Fibroblast of lung (primary cell): ENCODE measurements at places on chromosomes 16 and 17.

DNA sequence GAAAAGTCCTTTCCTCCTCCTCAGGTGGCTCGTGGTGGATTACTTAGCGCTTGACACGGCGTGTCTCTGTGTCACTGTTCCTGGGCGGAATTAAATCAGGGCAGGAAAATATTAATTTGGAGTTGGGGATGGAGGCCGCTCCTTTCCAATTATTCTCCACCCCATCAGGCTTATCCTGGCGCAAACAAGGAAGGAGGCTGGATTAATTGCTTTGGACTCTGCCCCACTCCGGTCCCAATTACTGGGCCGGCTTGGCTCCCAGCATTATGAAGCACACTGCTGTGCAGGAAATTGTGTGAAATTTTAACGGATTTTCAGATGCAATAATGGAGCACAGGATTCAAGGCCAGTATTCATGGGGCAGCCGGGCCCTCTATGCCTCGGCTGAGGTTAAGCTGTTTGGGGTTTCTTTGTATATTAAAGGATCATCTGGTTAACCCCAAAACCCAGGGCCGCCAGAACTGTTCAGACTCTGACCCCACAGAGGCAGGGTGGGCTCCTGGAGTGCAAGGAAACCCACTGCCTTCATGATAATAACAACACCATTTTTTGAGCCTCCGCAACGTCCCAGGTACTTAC, 87.8 kb downstream of the MRM1 start:
- H3K27ac ChIP-seq, result no peak overlapping the region
- no peak overlapping the region for H3K4me3 ChIP-seq
- H3K36me3 ChIP-seq, result no peaks in the 10 kb centered on the region
- H3K27me3 ChIP-seq, result peaks cover 3% of the 10 kb centered on the region

DNA sequence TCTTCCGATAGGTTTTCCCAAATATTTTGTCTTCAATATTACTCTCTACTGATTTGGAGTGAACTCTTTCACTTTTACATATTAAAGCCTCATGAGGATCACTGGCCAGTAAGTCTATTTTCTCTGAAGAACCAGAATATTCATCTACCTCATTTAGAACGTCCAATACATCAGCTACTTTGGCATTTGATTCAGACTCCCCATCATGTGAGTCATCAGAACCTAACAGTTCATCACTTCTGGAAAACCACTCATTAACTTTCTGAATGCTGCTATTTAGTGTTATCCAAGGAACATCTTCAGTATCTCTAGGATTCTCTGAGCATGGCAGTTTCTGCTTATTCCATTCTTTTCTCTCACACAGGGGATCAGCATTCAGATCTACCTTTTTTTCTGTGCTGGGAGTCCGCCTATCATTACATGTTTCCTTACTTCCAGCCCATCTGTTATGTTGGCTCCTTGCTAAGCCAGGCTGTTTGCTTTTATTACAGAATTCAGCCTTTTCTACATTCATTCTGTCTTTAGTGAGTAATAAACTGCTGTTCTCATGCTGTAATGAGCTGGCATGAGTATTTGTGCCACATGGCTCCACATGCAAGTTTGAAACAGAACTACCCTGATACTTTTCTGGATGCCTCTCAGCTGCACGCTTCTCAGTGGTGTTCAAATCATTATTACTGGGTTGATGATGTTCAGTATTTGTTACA, 30.9 kb downstream of the BRCA1 start:
- peak overlapping the region; percentile 18 for H3K27ac ChIP-seq
- H3K36me3 ChIP-seq, result peaks cover 3% of the 10 kb centered on the region
- no peak overlapping the region for H3K4me3 ChIP-seq
- peak; percentile 36 for DNase-seq

GRCh38 chr16:9840761-9841665, 341.2 kb downstream of the GRIN2A start:
- H3K27me3 ChIP-seq, result no peaks in the 10 kb centered on the region
- H3K4me3 ChIP-seq, result no peak overlapping the region
- peak; percentile 34 for DNase-seq
- peaks cover 15% of the 10 kb centered on the region for H3K4me1 ChIP-seq

GRCh38 chr17:57902800-57903759, 52.1 kb downstream of the CUEDC1 start:
- H3K4me3 ChIP-seq, result no peak overlapping the region
- peak overlapping the region; percentile 65 for H3K27ac ChIP-seq
- no peaks in the 10 kb centered on the region for H3K36me3 ChIP-seq
- no peaks in the 10 kb centered on the region for H3K27me3 ChIP-seq

- peak overlapping the region; percentile 63 for H3K4me3 ChIP-seq
- H3K27ac ChIP-seq, result no peak overlapping the region
- H3K27me3 ChIP-seq, result no peaks in the 10 kb centered on the region
These were observed 2.3 kb downstream of the BAIAP2 start for GRCh38 chr17:81037026-81037797.

GRCh38 chr16:88195269-88195705, 187.5 kb upstream of the ZNF469 start:
- no peak overlapping the region for H3K4me3 ChIP-seq
- peaks cover 2% of the 10 kb centered on the region for H3K4me1 ChIP-seq
- no peak for DNase-seq
- no peaks in the 10 kb centered on the region for H3K27me3 ChIP-seq
- no peaks in the 10 kb centered on the region for H3K36me3 ChIP-seq

DNA sequence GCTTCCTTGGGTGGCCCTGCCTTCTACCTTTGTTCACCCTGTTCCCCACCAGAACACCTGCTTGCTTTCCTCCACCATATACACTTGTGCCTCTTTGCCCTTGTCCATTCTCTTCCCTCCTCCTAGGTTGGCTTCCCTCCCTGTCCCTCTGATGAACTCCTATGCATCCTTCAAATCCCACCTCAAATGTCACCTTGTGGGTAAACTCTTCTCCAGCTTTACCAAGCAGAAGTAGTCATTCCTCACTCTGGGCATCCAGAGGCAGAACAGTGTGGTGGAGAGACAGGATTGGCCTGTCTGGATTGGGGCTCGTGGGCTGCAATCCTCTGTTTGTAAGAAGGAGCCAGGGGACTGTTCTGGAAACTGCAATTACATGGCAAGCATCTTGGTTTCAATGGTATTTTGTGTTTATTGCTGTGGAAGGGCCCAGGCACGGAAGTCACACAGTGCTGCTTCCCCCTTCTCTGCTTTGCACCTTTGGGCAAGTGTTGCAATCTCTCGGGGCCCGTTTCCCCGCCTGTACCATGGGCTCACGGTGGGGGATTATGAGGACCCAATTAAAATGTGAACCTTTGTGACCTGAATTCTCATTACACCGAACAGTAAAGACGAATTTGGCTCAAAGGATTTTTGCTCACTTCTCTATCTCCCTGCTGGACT, 21.9 kb upstream of the NXPH3 start:
- H3K27me3 ChIP-seq, result peaks cover 2% of the 10 kb centered on the region
- no peaks in the 10 kb centered on the region for H3K36me3 ChIP-seq
- H3K4me1 ChIP-seq, result no peaks in the 10 kb centered on the region
- H3K27ac ChIP-seq, result no peak overlapping the region
- DNase-seq, result no peak

DNA sequence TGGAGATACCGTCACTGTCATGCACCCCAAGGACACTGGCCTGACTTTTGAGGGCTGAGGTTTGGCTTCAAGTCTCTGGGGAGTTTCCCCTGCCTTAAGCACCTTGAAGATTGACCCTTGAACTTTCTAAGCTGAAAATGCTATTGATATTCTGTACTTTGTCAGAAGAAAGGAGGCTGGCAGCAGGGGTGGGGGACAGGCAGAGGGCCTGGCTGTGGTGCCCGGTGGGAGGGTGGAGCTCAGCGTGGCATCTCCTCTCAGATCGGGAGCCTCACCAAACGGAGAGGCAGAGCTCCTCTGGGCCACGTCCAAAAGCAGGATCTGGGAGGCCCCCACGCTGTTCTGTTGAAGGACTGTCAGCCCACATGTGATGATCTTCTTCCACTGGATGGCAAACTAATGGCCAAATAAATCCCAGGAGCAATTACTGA, 305.2 kb upstream of the IRX3 start:
- no peak overlapping the region for H3K4me3 ChIP-seq
- DNase-seq, result no peak
- H3K27me3 ChIP-seq, result peaks cover 2% of the 10 kb centered on the region
- H3K4me1 ChIP-seq, result no peaks in the 10 kb centered on the region
- no peaks in the 10 kb centered on the region for H3K36me3 ChIP-seq

DNA sequence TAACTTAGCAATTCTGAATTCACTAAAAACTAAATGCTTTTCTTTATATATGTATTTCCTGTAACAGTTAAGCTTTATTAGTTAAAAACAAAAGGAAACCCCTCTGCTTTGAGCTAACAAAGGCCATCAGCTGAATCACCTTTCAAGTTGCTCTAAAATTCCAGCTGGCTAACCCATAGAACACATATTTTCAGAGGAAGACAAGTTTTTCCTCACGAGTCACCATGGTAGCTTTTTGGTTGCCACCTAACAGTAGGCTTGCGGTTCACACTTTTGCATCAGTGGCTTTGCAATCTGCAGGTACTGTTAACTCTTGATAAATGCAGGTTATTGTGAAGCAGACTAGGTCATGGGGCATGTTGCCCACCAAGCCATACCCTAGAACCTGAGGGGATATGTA, 57.6 kb upstream of the IRX5 start:
- H3K4me3 ChIP-seq, result no peak overlapping the region
- DNase-seq, result no peak
- no peaks in the 10 kb centered on the region for H3K4me1 ChIP-seq
- no peak overlapping the region for H3K27ac ChIP-seq
- no peaks in the 10 kb centered on the region for H3K36me3 ChIP-seq

- DNase-seq, result no peak
- peaks cover 4% of the 10 kb centered on the region for H3K4me1 ChIP-seq
- no peak overlapping the region for H3K4me3 ChIP-seq
- H3K27ac ChIP-seq, result no peak overlapping the region
These were observed 39.3 kb downstream of the TSC2 start for GRCh38 chr16:2086812-2087747.
